ENCODE measurements at places on chromosomes 1 and 21. TPM values are rescaled to one million over a fixed set of nuclear protein-coding genes. Genes with fewer than 3 reads are reported as not detected.
A peak's percentile ranks its signal among the peaks of the same experiment; 100 is the strongest.

The CRYBG2 gene
- total RNA-seq: not detected

The CR1 gene
- 2.0 TPM for total RNA-seq

The S100A2 gene
- 0.33 TPM for total RNA-seq

The RPL11 gene
- 1,487 TPM for total RNA-seq

DNA sequence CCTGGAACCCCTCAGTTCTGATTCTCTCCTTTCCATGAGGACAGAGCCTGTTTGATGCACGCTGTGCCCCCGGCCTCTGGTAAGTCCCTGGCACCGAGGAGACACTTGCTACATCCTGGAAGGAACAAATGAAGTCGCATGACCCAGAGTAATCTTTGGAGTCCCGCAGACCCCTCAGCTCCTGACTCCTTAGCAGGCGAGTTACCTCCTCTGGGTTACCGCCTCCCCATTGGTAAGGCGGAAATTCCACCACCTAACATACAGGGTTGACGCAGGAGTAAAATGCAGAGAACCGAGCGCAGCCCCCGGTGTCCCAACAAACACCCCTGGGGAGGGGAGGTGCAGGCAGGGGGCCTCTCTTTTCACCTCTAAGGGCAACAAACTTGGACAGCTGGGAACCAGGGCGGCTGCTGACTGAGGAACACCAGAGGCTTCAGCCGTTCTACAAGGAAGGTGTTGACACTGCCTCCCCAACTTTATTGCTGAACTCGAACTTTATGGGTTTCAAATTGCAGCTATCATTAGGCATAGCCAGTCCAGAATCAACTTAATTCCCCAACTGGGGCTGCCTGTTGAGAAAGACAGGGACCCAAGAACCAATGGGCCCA lies 115.3 kb upstream of the IFFO2 start:
- no peak for DNase-seq

DNA sequence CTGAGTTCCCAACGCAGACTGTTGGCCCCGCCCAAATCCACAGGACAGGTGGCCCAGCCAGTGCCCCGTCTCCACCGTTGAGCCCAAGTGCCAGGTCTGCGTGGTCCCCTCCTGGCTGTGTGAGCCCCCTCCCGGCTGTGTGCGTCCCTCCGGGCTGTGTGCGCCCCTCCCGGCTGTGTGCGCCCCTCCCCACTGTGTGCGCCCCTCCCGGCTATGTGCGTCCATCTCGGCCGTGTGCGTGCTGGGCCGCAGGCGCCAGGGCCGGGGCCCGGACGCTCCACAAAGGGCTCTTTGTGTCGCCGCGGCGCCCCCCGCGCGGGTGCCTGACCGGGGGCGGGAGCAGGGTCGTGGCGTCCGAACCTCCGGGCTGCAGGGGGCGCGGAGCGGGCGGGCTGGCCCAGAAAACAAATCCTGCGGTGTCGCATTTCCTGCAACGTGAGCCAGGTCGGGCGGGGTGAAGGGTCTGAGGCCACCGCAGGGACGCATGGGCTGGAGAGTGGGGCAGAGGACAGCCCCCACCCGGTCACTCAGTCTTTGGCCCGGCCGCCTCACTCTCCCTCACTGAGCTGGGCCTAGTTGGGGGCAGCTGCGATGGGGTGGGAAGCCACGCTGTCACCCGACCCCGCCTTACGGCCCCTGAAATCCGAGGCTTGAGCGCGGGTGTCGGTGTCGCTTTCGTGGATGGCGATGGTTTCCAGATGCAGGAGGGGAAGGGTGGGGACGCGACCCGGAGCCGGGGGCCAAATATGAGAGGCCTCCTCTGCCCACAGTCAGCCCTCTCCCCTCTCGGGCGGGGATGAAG lies 18.8 kb downstream of the TNFRSF25 start:
- DNase-seq: no peak

DNA sequence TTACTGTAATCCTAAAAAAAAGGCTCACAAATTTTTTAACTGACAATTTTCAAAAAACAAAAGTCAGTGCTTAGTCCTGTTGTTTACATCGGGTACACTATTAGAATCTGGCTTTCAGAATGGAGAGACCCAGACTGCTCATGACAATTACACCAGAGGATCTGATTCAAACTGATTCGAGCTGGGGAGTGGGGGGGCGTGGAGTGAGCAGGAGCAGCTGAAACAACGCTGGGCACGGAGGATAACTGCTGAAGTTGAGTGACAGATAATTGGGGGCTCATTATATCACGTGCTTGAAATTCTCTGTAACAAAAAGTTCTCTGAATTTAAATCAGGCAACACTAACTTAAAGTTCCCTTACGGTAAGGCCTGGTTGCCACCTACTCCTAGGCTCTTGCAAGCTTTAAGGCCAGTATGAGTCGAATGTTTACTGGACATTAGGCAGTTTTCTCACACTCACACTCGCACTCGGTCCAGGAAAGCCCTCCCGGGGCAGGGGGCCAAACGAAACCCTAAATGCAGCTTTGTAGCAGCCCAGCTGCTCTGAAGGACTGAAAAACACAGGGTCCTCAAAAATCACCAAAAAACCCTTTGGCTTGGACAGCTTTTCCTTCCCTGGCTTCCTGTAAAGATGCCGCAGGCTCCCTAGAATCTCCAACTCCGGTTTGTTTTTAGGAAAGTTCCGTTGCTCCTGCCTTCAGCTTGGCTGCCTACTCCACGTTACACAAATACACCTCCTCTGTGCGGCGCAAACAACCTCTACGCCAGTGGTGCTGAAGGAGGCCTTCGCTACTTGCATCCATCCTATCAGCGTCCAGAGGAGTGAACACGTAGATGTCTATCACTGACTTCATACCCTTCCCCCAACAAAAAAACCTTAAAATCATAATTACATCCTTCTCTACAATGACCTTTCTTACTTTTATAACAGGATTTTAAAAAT lies 42.9 kb downstream of the CAPZB start:
- DNase-seq: no peak

- peak; percentile 34 for DNase-seq
Measured at GRCh38 chr1:244302876-244303609, 148.7 kb downstream of the ADSS2 start.

GRCh38 chr1:113946112-113946511 lies 17.0 kb downstream of the HIPK1 start:
- no peak for DNase-seq

DNA sequence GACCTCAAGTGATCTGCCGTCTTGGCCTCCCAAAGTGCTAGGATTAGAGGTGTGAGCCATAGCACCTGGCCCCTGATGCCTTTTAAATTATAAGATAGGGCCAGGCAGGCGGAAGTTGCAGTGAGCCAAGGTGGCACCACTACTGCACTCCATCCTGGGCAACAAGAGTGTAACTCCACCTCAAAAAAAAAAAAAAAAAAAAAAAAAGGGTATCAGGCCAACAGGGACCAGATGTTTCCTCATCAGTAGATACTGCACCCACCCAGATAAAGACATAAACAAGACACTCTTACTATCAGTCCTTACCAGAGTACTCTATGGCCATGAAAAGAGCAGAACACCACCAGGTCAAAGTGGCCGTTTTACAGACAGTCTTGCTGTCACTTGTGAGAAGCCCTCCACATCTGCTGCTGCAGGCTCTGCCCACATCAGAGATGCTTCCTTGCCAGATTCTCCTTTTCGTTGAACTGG lies 3.3 kb downstream of the C21orf58 start:
- DNase-seq: no peak

DNA sequence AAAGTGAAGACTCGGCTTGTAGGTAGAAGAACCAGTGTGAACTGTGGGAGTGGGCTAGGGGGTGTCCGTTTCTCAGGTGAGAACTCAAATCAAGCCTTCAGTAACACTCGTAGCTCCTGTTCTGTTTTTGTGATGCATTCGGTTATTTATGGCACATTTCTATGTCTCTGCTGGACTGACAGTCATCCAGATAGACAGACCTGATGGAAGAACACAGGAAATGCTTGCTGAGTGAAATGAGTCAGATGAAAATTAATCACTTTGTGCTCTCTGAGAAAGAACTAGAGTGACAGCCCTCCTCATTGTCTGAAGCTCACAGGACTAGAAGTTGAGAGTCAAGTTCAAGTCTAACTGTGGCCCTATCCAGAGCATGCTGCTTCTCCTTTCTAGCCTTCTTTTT lies 360.1 kb upstream of the PLXNA2 start:
- DNase-seq: no peak

DNA sequence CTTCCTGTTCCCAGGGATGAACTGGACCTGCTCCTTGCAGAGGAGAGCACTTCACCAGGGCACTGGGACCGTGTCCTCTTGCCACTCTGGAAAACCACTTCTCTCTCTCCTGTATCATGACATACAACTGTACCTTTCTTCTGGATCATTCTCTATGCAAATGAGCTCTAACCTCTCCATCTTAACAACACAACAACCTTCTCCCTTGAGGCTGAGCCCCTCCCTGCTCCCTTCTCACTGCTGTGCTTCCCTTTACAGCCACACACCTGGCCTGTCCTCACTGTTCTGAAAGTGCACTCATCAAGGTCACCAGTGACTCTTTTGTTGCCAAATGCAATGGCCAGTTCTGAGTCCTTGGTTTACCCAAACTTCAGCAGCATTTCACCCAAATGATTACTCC lies 54.5 kb upstream of the MRPS6 start:
- DNase-seq: no peak

GRCh38 chr1:201551096-201551495 lies 12.2 kb downstream of the NAV1 start:
- no peak for DNase-seq

DNA sequence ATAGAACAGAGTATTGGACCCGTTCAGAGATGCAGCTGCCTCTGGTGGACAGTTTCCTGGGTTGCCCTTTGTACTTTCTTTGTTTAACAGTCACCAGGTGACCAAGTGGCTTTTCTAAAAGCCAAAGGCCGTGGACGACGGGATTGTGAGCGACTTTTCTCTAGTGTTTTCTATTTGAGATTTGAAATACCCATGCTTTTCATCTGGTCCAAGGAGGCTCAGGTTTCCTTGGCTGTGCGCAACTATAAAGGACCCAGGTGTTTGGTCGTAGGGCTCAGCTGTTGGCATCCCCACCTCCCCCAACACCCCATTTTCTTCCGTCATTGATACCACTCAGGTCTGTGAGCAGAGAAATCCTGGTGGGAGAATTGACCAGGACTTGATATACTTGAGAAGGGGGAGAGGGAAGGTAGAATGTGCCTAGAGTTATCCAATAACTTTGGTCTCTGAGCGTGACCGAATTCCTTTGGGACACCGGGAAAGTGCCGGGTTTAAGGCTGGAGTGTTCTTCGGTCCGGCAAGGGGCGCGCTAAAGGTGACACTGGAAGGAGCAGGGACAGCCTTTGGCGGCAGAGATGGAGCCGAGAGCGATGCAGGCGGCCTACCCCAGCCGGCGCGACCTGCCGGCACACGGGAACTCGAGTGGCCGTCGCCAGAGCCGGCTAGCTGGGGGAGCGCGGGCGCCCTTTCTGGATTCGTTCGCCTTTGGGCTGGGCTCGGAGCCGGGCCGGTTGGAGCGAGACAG lies 83.4 kb upstream of the BMP8A start:
- DNase-seq: no peak

Measured in breast epithelium (tissue), 4 donors.